Anterior cingulate cortex (tissue), 58 donors: ENCODE measurements at places on chromosomes 6 and 20.

DNA sequence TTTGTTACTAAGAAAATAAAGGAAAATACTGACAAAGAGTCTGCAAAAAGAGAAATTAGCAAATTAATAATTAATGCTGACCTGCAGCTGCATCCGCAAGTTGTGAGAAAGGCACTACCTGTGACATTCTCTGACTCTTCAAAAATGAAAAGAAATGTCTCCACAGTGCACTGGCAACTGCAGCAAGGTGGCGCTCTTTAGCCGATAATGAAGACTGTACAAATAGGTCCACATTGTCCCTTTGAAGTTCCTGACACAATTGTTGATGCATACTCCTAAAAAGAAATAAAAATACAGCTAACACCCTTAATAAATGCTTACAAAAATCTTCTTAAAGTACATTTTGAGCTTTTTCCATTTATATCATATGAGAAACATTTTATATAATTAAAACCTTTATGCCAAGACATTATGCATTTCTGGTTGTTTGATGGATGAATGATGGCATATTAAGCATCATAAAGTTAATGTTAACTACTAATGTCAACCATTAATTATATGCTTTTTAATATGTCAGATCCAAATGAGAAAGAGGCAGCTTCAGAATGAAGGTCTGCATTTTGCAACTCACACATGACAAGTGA, 96.5 kb downstream of the MMS22L start:
- no peak for DNase-seq

DNA sequence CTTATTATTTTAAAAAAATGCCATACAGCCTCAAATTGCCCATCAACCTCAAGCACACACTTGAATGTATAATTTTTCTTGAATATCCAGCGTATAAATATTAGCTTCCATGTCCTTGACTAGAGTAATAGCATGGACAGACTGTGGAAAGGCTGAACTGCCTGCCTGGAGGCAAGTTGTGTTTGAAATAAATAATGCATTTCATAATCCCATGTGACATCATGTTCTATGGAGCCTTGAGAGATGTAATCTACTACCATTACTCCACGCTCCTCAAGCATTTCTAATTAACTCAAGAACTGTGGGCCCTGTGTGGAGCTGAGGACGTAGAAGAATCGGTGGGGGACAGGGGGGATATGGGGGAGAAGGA, 94.2 kb downstream of the CDS2 start:
- DNase-seq, result no peak

- no peak for DNase-seq
Measured at GRCh38 chr20:45366631-45367030, 3.7 kb downstream of the SYS1 start.

DNA sequence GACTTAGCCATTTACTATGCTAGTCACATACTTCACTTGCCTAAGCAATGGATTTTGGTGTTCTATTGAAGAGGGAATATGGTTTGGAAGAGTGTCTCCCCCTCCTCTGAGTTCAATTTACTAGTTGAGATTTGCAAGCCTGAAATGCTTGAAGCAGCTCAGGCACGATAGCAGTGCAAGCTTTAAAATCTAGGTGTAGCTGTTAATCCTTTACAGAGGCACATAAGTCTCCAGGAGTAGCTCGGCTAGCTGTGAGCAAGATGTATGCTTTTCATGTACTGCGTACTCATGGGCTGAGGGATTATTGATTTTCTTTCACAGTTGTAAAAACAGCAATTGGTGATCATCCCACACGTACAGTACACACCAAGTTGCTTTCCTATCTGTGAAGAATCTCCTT, 726 bp downstream of the FLRT3 start:
- DNase-seq, result no peak

DNA sequence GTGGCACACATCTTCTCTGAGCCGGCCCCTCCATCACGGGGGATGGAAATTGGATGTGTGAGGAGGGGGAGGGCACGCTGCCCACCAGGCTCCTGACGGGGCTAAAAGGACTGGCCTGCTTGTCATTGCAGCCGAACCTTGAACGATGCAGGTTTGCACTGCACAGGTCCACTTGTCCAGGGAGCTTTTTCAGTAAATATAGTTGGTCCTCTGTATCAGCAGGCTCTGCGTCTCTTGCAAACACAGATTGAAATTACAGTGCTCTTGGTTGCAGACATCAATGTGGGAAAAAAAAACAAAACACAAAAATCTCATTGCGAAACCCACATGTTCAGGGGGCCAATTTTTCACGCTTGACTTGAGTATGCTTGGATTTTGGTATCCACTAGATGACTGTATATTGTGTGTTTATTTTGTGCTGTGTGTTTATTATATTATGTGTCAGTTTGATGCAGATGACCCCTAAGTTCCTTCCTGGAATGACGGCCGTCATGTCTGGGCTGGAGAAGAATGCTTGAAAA, 29.2 kb downstream of the ERMARD start:
- DNase-seq, result no peak

GRCh38 chr6:105474234-105474633, 71.4 kb upstream of the PREP start:
- no peak for DNase-seq

- no peak for DNase-seq
Measured at GRCh38 chr20:51930775-51931174, 128.5 kb upstream of the SALL4 start.

DNA sequence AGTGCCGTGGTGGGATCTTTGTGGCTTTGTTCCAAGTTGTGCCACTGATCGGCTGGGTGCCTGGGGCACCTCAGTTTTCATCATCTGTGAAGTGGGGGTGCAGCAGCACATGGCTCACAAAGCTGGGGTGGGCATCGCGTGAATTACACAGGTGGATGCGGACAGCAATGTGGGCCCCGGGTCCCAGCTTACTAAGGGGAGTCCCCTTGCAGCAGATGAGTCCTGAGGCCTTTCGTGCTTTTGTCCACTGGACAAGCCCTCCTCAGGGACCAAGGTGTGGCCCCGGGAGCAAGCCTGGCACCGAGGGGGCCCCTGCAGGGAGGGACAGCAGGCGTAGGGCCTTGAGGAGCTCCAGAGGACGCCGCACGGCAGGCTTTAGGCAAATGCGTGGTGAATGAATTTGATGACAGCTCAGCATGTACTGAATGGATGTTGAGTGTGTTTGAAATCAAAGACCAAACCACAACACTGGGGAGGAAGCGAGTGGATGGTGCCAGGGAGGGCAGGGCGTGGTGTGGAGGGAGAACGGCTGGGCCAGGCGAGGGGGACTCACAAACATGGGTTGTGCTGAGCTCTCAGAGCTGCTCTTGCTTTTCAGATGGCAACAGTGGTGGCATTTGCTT, 53.2 kb downstream of the IRF4 start:
- no peak for DNase-seq

GRCh38 chr6:44367681-44368080, 19.8 kb upstream of the CDC5L start:
- no peak for DNase-seq

DNA sequence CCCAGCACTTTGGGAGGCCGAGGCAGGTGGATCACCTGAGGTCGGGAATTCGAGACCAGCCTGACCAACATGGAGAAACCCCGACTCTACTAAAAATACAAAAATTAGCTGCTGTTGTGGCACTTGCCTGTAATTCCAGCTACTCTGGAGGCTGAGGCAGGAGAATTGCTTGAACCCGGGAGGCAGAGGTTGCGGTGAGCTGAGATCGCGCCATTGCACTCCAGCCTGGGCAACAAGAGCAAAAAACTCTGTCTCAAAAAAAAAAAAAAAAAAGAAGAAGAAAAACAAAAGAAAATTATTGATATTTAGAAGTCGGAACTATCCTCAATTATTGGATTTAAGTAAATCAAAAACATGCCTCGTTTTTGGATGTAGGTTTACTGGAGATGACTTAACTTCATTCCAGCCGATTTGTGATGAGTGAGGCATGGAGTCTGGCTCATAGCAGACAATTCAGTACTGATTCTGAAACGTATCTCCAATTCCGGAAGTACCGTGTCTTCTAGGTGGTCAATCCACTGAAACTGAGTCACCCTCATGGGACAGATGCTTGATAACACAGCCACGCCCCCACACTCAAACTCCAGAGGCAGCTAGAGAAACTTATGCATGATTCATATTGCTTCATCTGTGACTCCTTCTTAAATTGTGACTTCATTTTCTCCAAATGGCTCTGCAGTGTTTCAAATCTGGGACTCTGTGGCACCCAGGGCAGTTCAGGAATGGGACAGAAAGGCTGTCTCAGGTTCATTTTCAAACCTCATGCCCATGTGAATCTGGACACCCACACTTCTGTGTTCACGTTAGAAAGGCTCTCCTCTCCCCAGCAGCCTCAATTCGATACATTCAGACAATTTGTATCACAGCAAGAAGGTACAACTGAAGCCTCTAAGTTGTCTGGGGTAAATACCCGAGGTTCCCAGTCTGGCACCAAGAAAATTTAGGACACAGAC, 110.4 kb upstream of the ARMC2 start:
- DNase-seq, result no peak

GRCh38 chr20:51985013-51985415, 182.7 kb upstream of the SALL4 start:
- no peak for DNase-seq

GRCh38 chr20:4840801-4841200, 119.1 kb downstream of the PRND start:
- DNase-seq, result no peak

- DNase-seq, result no peak
Measured at GRCh38 chr20:45878076-45878761, 2.8 kb upstream of the ZSWIM1 start.

- DNase-seq, result no peak
Measured at GRCh38 chr6:19831358-19831757, 5.8 kb upstream of the ID4 start.

- no peak for DNase-seq
Measured at GRCh38 chr6:118367314-118367713, 180.8 kb upstream of the PLN start.

DNA sequence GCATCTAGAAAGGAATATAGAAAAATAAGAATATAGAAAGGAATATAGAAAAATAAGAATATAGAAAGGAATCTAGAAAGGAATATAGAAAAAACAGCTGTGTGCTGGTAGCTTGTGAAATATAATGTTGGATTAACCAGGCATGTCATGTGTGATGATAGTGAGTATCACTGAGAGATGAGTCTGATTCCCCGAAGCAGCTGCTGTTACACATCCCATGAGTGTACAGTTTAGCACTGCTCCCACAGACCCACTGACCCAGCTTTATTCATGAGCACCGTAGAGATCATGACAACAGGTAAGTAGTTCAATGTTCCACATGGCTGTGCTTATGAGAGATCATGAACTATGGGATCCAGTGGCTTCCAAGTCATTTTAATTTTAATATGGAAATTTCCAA, 64.8 kb downstream of the SLC22A3 start:
- no peak for DNase-seq

DNA sequence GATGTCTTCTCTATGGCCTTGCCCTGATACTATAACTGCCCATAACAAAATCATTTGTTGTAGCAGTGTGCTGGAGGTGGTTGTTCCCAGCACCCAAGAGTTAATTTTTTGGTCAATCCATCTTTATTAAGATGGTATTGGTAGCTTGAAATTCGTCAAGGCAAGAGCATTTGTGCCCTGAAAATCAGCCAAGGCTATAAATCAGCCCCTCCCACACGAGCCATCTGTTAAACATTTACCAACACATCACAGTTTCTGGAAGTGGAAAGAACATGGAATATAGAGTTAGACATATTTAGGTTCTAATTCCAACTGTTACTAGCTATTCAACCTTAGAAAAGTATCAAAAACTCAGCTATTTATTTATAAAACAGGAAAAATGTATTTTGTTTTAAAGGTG, 888.4 kb upstream of the GJE1 start:
- no peak for DNase-seq

- DNase-seq, result no peak
Measured at GRCh38 chr6:50819904-50820868, 1.5 kb downstream of the TFAP2B start.

DNA sequence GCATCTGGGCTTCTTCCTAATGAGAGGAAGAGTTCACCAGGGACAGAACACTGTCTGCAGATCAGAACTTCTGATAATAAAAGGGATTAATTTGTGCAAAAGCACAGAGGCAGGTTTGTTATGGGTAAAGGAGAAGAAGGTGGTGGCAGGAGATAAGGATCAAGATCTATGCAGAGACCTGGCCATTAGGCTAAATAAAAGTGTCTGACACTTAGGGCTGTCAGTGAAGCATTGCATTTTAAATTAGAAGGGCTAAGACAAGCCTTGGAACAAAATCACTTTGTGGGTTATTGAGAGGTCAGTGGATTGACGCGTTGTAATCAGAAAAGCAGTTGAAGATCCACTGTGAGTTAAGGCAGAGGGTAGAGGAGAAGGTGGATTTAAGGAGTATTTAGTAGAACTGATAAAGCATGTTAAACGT, 76.8 kb downstream of the MAP3K4 start:
- DNase-seq, result no peak

DNA sequence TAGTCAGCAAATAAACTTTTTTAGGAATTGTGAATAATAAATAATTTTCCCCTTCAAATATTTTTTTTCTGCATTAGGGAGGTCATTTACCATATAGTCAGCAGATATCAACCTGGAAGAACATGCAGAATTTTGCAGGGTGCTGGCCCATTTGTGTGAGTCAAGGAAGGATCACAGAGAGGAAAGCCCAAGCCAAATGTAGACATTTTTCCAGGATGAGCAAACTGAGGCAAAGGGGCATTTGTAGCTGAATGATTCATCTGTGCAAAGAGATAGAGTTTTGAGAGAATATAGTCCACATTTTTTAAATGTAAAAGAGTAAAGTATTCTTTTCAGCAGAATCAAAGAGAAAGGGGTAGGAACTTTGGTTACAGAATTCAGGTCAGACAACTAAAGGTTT, 555.5 kb upstream of the MARCKS start:
- no peak for DNase-seq

GRCh38 chr20:42276718-42277602, 658.8 kb upstream of the CHD6 start:
- DNase-seq, result no peak

- DNase-seq, result no peak
Measured at GRCh38 chr20:34018166-34018565, 24.5 kb downstream of the RALY start.

GRCh38 chr20:32647606-32648005, 26.1 kb downstream of the C20orf203 start:
- DNase-seq, result no peak

- DNase-seq, result no peak
Measured at GRCh38 chr6:3220366-3220765, 7.1 kb downstream of the TUBB2B start.

- DNase-seq, result no peak
Measured at GRCh38 chr20:19022791-19023448, 189.5 kb upstream of the SLC24A3 start.

- DNase-seq, result no peak
Measured at GRCh38 chr6:137805622-137806021, 61.4 kb upstream of the TNFAIP3 start.

GRCh38 chr6:162636167-162636566, 91.4 kb downstream of the PRKN start:
- no peak for DNase-seq

DNA sequence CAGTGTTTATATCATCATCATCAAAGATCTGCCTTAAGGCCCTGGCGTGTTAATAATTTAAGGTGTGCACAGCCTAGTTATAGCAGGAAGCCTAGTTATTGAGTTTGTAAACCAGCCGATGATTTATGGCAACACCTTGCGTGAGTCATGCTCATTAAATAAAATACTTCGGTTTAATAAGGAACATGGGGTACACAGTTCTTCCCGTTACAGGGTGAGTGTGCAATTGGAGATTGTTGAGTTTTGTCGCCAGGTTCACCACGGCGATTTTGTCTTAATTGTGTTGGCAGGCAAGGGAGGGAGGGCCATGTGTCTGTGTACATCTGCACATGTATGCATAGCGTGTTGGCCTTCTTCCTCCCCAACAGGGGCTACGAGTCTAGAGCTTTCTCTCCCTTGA, 104.0 kb downstream of the TFAP2A start:
- no peak for DNase-seq

GRCh38 chr20:53331151-53331973, 262.3 kb downstream of the ZNF217 start:
- DNase-seq, result no peak

- no peak for DNase-seq
Measured at GRCh38 chr6:125101631-125102030, 51.9 kb upstream of the TPD52L1 start.
